ENCODE measurements at places on chromosomes 3 and 15.

DNA sequence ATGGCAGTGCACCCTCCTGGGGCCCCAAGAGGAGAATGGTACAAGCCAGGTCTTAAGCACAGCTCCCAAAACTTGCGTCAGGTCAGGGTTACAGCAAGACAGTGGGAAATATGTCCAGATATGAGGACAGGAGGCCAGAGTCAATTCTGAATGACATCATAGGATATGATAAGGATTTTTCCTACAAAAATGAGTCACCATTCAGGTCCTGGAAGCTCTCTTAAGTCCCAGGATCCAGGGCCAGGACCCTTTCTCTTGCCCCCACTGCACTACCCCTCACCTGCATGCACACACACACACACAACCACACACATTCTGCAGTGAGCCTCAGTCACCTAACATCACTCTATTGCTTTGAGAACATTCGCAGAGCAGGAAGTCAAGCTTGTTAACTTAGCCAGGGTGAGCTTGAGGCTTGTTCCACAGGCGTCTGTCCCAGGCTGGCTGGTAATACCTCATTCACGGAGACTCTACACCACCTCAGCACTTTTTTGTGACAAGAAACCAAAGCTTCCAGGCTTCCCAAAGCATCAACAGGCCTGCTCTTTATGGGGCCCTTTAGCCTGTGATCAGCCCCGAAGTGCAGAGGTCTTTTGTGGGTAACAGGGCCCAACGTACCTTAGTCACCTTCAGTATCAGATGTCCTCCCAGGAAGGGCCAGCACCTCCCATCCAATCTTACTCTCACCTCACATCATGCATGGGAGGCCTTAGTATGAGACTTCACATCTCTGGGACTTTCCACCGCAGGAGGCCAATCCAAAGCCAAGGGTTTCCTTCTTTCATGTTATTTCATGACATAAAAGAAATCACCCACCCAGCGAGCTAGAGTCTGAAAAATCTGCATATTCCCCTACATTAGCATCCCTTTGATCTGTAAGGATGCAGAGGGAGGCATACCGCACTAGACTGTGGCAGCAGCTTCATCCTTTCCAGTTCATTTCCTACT is 74.0 kb upstream of the LIPC start:
- no peak for DNase-seq

GRCh38 chr3:132785292-132785691 is 63.1 kb upstream of the NPHP3 start:
- no peak for DNase-seq

- DNase-seq, result no peak
These were observed 54.1 kb upstream of the PPIB start for GRCh38 chr15:64216730-64217428.

GRCh38 chr15:55253580-55253979 is 36.0 kb downstream of the RAB27A start:
- DNase-seq, result no peak

DNA sequence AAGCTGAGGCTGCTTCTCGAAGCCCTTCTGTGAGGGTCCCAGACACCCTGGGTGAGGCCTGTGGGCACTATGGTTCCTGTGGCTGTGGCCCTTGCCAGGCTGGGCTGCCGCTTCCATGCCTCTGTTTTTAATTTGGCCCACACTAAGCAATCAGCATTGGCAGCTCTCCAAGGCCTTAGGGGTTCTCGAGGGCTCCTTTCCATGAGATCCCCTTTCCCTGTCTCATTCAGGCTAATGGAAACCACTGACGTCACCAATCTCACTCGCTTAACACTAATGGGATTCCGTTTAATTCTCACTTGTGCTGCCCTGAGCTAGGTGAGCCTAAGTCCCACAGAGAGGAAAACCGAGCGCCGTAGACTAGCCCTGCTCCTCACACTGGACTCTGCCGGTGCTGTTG is 60.2 kb upstream of the RAB6B start:
- no peak for DNase-seq

- no peak for DNase-seq
These were observed 33.2 kb downstream of the MTMR10 start for GRCh38 chr15:30958219-30958618.

GRCh38 chr3:61078048-61078752 is 173.1 kb downstream of the FHIT start:
- no peak for DNase-seq

All from CD4-positive, alpha-beta T cell treated with Interleukin-1 beta for 1 hour (primary cell).